ENCODE measurements at places on chromosomes 16 and 17.

DNA sequence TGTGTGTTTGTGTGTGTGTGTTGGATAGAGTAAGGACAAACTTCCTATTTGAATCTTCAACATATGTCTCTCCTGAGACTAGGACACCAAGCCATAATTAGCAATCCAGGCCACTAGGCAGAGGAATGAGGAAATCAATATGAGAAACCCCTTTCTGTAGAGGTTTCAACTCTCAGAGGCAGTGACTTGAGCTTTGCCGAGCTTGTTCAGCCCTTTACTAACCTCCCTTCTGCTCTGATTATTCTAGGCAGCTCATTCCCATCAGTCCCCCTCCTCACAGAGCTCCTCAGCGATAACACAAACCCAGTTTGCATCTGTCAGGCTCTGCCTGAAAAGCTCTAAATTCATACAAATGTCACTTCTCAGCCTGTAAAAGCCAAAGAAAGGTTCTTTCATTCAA lies 1030.3 kb downstream of the CDH8 start:
- DNase-seq, result no peak

DNA sequence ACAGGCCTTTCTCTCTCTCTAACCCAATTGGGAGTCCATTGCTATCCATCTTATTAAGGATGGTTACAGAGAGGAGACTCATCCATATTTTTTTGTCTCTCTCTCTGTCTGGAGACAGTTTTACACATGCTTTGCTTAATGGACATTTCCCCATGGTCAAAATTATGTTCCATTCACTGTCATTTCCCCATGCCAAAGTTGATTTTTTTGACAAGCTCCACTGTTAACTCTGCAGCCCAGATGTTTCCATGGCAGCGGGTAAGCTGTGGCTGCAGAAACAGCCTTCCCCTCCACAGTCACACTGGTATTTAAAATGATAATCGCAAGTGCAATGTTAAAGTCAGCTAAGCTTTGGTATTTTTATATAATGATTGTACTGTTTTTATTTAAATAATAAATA lies 63.9 kb upstream of the HLF start:
- no peak for DNase-seq

GRCh38 chr16:50440531-50440930 lies 71.7 kb upstream of the BRD7 start:
- DNase-seq, result no peak

DNA sequence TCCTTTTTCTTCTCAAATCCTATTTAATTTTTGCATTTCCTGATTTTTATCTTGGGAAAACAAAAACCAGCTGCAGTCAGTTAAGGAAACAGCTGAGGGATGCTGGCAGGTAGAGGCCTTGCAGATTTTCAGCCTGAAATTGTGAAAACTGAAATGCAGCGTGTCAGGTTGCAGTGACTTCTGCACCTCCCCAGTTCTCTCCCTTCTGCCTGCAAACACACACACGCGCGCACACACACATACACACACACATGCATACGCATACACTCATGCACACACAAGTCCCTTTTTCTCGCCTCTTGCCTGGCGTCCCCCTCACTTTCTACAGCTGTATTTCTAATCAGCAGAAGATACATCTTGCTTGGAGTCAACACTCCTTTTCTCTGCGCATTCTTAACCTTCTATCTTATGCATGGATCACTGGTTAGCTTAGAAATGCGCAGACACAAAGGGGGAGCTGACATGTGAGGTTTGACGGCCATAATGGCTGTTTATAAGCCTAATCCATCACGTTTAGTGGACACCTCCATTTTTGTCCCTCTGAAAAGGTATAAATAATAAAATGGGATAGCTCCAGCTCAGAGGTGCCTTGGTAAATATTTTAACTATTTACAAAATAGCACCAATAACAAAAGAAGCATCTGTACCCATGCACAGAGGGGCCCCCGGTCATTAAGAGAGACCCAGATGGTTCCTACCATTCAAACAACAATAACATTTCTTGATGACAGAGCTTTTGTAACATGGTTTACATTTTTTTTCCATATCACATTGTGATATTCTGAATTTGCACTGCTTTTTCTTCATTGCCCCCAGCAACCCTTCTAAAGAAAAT lies 392.1 kb upstream of the SALL1 start:
- no peak for DNase-seq

GRCh38 chr17:81392909-81393654 lies 2.2 kb upstream of the BAHCC1 start:
- peak; percentile 36 for DNase-seq

- DNase-seq, result no peak
Observed at GRCh38 chr16:17301593-17302135, 169.1 kb downstream of the XYLT1 start.

DNA sequence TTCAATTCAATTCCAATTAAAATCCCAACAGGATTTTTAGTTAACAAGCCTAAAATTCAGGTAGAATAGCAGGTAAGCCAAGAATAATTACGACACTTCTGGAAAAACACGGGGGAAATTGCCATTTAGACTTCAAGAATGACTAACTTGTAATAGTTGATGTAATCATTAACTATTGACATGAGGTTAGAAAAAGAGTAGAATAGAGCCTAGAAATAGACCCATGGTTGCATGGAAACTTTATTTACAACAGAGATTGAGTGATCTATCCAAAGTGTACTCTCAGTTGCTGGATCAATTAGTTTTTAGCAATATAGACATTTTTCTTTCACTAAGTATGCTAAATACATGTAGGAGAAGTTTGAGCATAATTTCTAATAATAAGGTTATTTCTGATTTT lies 3.6 kb upstream of the SLC13A5 start:
- DNase-seq, result no peak

GRCh38 chr16:87131061-87131995 lies 185.9 kb downstream of the C16orf95 start:
- DNase-seq, result no peak

- DNase-seq, result no peak
Observed at GRCh38 chr17:9205520-9206409, 184.5 kb downstream of the NTN1 start.

DNA sequence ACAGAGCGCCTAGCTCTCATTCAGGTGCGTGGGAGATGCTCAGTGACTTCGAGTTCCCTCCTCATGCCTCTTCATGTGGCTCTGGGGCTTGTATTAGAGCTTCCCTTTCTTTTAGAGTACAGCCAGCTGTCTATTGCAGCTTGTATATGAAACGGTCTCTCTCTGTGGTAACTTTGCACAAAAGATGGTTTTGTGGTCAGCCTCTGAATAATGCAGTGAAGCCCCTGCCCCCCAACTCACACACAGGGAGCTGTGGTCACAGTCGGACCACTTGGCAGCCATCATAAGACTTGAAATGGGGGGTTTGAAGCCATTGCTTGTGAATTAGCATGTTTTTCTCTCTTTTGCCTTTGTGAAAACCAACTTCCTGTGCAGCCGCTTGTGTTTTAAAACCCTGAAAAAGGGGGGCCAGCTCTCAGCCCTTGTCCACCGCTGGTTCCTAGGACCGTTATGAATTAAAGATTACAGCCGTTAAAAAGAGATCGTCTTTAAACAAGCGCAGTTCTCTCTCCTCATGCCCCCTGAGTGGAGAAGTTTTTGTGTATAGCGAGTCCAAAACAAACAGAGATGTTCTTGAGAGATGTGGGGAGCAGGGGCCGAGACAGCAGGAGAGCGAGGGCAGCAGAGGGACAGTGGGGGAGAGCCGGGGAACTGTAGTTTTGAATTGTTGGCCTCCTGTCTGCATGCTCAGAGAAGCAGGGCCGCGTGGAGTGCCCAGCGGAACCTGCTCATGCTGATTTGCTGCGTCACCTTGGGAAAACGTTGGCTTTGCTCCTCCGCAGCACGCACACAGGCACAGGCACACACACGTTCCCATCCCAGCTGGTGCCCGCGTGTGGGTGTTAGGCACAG lies 199.0 kb downstream of the MSI2 start:
- DNase-seq, result no peak

Data from NCI-H1092 treated with DMSO at 0.1 percent for 48 hours (cell line).